ENCODE measurements at places on chromosomes 7 and 10.
A peak's percentile ranks its signal among the peaks of the same experiment; 100 is the strongest.

DNA sequence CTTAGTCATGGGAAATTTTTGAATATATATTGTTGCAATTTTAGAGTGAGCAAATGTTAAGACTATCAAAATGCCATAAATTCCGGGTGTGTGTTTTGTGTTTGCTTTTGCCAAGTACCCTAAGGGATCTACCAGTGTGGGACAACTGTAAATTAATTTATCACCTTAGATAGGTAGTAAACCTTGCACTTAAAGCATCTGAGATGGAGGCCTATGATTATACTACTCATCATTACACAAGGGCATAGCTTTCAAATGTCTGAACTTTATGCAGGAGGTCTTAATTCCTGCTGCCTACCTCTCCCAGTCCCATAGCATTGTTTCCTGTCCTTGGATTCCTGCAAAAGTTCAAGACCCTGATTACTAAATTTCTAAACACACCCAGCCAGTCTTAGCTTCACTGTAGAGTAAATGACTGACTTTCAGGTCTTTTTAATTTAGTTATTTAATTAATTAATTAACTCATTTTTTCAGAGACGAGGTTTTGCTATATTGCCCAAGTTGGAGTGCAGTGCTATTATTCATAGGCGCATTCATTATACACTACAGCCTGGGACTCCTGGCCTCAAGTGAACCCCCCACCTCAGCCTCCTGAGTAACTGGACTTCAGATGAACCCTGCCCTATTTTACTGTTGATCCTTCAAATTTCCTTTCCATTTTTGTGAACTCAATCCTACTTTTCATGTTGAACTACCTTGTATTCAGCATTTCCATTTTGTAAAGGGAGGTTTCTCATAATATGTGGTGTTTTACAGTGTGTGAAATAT lies 47.0 kb downstream of the THSD7A start:
- DNase-seq: no peak

- DNase-seq: no peak
Observed at GRCh38 chr10:22976534-22976933, 48.7 kb downstream of the ARMC3 start.

DNA sequence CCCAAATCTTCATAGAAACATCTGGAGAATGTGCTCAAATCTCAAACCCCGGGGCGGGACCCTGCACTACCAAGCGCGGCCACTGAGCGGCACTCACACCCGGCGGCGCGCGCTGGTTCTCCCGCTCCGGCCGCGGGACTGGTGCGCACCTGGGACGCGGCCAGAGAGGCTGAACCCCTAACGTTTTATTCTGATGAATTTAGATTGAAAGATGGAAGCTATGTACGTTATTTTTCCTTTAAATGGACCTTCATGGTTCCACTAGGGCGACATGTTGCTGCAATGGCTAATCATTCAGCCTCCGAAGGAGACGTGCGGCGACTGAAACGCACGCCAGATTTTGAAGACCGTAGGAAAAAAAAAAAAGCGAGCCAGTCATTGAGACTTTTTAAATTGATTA lies 107.0 kb upstream of the INSIG1 start:
- peak; percentile 76 for DNase-seq

DNA sequence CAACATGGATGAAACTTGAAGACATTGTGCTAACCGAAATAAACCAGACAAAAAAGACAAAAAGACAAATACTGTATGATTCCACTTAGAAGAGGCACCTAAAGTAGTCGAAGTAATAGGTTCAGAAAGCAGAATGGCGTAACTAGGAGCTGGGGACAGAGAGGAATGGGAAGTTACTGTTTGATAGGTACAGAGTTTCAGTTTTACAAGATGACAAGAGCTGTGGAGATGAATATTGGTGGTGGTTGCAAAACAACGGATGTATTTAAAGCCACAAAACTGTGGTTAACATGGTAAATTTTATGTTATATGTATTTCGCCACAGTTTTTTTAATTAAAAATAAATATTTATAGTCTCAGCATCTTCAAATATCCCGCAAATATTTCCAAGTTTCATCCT lies 64.1 kb upstream of the DIP2C start:
- DNase-seq: no peak

DNA sequence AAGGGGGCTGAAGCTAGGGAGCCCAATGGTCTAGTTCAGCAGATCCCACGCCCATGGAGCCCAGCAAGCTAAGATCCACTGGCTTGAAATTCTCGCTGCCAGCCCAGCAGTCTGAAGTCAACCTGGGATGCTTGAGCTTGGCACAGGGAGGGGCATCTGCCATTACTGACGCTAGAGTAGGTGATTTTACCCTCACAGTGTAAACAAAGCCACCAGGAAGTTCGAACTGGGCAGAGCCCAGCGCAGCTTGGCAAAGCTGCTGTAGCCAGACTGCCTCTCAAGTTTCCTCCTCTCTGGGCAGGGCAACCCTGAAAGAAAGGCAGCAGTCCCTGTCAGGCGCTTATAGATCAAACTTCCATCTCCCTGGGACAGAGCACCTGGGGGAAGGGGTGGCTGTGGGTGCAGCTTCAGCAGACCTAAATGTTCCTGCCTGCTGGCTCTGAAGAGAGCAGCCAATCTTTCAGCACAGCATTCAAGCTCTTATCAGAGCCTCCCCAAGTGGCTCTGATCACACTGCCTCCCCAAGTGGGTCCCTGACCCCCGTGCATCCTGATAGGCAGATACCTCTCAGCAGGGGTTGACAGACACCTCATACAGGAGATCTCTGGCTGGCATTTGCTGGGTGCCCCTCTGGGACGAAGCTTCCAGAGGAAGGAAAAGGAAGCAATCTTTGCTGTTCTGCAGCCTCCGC lies 167.8 kb downstream of the CCDC71L start:
- DNase-seq: no peak

- DNase-seq: no peak
Observed at GRCh38 chr7:38476764-38477163, 154.4 kb downstream of the AMPH start.

- no peak for DNase-seq
Observed at GRCh38 chr7:47119261-47119865, 462.5 kb downstream of the TNS3 start.

DNA sequence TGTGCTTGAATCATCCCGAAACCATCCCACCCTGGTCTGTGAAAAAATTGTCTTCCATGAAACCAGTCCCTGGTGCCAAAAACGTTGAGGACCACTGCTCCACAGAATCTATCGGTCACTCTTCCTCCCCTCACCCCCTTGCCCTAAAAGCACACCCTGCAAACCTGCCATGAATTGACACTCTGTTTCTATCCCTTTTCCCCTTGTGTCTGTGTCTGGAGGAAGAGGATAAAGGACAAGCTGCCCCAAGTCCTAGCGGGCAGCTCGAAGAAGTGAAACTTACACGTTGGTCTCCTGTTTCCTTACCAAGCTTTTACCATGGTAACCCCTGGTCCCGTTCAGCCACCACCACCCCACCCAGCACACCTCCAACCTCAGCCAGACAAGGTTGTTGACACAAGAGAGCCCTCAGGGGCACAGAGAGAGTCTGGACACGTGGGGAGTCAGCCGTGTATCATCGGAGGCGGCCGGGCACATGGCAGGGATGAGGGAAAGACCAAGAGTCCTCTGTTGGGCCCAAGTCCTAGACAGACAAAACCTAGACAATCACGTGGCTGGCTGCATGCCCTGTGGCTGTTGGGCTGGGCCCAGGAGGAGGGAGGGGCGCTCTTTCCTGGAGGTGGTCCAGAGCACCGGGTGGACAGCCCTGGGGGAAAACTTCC lies 784 bp upstream of the SERPINE1 start:
- no peak for DNase-seq

Measured in activated CD4-positive, alpha-beta memory T cell treated with anti-CD3 and anti-CD28 coated beads for 36 hours (primary cell).